ENCODE measurements at places on chromosomes 3 and 15. TPM values are rescaled to one million over a fixed set of nuclear protein-coding genes. Genes with fewer than 3 reads are reported as not detected.

DNA sequence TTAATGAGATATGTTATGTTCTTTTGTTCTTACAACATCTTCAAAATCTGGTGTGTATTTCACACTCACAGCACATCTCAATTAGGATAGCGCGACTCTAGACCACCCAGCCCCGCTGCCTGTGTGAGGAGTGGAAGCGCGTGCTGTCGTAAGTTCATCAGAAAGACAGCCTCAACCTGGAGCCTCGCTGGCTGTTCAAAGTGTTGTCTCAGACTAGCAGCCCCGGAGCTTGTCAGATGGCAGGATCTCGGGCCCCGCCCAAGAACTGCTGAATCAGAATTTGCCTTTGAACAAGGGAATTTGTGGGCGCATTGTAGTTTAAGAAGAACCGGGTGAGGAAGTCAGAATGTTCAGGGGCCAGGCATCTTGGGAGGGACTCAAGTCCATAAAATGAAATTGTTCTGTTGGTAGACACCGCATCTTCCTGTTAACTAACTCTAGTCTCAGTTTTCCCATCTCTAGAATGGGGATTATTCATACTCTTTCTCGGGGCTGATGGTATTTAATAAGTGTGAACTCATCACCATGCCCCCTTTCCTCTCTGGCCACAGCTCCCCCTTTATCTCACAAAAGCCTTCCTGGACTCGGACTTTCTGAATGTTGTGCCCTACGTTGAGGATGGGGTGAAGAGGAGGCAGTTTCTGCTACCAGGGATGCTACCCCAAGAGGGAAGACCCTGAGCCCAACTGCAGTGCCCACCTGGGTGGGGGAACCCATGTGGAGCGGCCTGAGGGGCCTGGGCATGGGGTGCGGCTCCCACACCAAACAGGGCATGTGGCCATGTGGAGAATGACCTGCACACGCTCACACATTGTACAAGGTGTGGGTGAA is 40.4 kb downstream of the BHLHE40 start:
- no peak overlapping the region for H3K27ac ChIP-seq
- H3K4me1 ChIP-seq: peaks cover 56% of the 10 kb centered on the region
- H3K27me3 ChIP-seq: no peaks in the 10 kb centered on the region
- DNase-seq: peak; percentile 38
- no peaks in the 10 kb centered on the region for H3K36me3 ChIP-seq

The LTK gene
- polyA plus RNA-seq: 3.5 TPM

The RASSF1 gene
- polyA plus RNA-seq: 29.6 TPM

DNA sequence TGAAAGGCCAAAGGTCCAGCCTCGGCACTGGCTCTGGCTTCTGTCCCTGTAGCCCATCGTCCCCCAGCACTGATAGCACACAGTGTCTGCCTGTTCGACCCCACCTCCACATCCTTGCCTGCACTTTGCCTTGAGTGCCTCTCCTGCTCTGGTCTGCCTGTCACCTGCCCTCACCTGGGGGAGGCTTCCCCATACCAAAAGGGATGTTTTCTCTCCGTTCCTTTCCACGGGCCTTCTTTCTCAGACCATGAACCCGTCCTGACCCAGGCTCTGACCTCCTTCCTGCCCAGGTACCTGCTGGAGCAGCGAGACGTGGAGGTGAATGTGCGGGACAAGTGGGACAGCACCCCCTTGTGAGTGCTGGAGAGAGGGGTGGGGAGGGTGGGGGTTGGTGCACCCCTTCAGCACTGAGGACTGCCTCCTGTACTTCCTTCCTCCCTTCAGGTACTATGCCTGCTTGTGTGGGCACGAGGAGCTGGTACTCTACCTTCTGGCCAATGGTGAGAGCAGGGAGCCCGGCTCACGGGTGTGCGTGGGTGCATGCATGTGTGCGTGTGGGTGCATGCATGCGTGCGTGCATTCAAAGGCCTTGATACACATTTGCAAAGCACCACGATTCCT is 1.5 kb downstream of the ABTB1 start:
- no peaks in the 10 kb centered on the region for H3K27me3 ChIP-seq
- DNase-seq: peak; percentile 19
- peak overlapping the region; percentile 100 for H3K4me3 ChIP-seq
- peaks cover 31% of the 10 kb centered on the region for H3K4me1 ChIP-seq
- H3K36me3 ChIP-seq: peaks cover 34% of the 10 kb centered on the region
- H3K27ac ChIP-seq: peak overlapping the region; percentile 96

- no peak overlapping the region for H3K27ac ChIP-seq
- no peak overlapping the region for H3K4me3 ChIP-seq
- no peaks in the 10 kb centered on the region for H3K36me3 ChIP-seq
Observed at GRCh38 chr3:31203960-31204795, 309.7 kb upstream of the GADL1 start.

GRCh38 chr3:15989419-15989818 is 185.1 kb upstream of the GALNT15 start:
- no peaks in the 10 kb centered on the region for H3K27me3 ChIP-seq
- H3K27ac ChIP-seq: no peak overlapping the region
- DNase-seq: no peak
- no peak overlapping the region for H3K4me3 ChIP-seq

- H3K36me3 ChIP-seq: no peaks in the 10 kb centered on the region
- no peak overlapping the region for H3K27ac ChIP-seq
- no peak overlapping the region for H3K4me3 ChIP-seq
- DNase-seq: no peak
Observed at GRCh38 chr3:120550546-120550945, 45.6 kb upstream of the NDUFB4 start.

- no peak for DNase-seq
- peaks cover 35% of the 10 kb centered on the region for H3K36me3 ChIP-seq
- H3K4me1 ChIP-seq: peaks cover 33% of the 10 kb centered on the region
Observed at GRCh38 chr15:41943543-41944312, 28.6 kb downstream of the EHD4 start.

The CCR8 gene
- polyA plus RNA-seq: not detected

DNA sequence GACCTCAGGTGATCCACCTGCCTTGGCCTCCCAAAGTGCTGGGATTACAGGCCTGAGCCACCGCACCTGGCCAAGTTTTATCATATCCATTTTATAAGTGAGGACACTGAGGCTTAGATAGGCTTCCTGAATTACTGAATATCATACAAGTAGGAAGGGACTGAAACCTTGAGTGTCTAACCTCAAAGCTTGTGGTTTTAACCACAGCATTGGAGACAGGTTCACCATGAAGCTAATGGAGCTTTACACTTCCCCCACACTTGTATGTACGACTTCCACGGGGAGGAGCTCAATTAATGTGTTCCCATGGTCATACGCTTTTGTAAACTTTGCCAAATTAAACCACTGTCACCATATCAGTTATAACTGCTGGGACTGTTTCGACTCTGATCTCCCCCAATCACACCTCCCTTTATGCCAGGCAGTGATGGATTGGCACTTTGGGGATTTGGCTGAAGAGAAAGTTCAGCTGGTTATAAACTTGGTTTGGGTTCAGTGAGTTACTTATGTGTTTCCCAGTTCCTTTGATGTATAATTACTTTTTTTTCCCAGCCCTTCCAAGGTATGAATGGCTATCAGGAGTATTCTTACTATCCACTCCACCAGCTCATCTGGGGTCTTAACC is 38.4 kb upstream of the MEIS2 start:
- H3K27me3 ChIP-seq: no peaks in the 10 kb centered on the region
- H3K36me3 ChIP-seq: no peaks in the 10 kb centered on the region
- no peak overlapping the region for H3K27ac ChIP-seq
- no peak for DNase-seq
- no peaks in the 10 kb centered on the region for H3K4me1 ChIP-seq

GRCh38 chr3:32963871-32964270 is 12.4 kb downstream of the CCR4 start:
- H3K4me3 ChIP-seq: no peak overlapping the region
- no peaks in the 10 kb centered on the region for H3K36me3 ChIP-seq
- H3K4me1 ChIP-seq: no peaks in the 10 kb centered on the region
- no peak for DNase-seq
- no peak overlapping the region for H3K27ac ChIP-seq

The BMF gene
- 3.8 TPM for polyA plus RNA-seq

The MUC4 gene
- polyA plus RNA-seq: not detected

The NOX5 gene
- under 0.01 TPM for polyA plus RNA-seq

GRCh38 chr15:53648934-53649333 is 110.5 kb downstream of the WDR72 start:
- no peaks in the 10 kb centered on the region for H3K27me3 ChIP-seq
- H3K27ac ChIP-seq: no peak overlapping the region
- no peaks in the 10 kb centered on the region for H3K4me1 ChIP-seq
- H3K36me3 ChIP-seq: no peaks in the 10 kb centered on the region

- no peak for DNase-seq
- no peak overlapping the region for H3K4me3 ChIP-seq
- peaks cover 6% of the 10 kb centered on the region for H3K4me1 ChIP-seq
- no peaks in the 10 kb centered on the region for H3K27me3 ChIP-seq
- H3K36me3 ChIP-seq: no peaks in the 10 kb centered on the region
Observed at GRCh38 chr3:111593666-111594065, 1.5 kb downstream of the ZBED2 start.

The ZNF774 gene
- 1.2 TPM for polyA plus RNA-seq

The THRB gene
- 5.7 TPM for polyA plus RNA-seq

DNA sequence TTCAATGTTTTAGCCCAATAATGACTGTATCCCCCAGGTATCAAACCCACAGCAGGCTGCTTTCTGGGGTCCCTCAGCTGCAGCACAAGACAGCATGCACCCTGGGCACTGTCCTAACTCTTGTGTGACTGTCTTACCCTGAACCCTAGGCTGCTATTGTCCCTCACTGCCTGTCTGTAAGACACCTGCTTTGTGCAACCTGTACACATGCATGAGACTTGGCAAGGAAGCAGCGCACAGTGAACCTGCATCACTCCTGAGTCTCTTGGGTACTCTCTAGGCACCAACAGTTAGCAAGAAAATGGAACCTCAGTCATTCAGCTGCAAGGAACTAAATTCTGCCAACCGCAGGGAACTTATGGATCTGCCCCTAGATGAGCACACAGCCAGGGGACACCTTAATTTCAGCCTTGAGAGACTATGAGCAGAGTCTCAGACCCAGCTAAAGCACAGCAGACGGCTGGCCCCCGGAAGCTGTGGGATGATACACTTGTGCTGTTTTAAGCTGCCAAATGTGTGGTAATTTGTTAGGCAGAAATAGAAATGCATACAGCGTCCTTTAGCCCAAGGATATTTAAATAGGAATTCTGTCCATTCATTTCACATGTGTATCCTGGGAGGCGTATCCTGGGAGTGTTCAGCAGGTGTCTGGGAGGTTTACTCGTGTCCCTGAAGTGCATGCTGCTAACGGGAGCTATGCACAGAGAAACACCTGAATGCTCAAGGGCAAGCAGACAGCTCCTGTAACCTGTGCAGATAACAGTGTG is 223.8 kb downstream of the KLF13 start:
- no peaks in the 10 kb centered on the region for H3K27me3 ChIP-seq
- H3K36me3 ChIP-seq: no peaks in the 10 kb centered on the region
- no peak overlapping the region for H3K27ac ChIP-seq
- no peak for DNase-seq
- no peaks in the 10 kb centered on the region for H3K4me1 ChIP-seq

- H3K36me3 ChIP-seq: no peaks in the 10 kb centered on the region
- H3K4me1 ChIP-seq: no peaks in the 10 kb centered on the region
- H3K4me3 ChIP-seq: no peak overlapping the region
- H3K27me3 ChIP-seq: no peaks in the 10 kb centered on the region
- DNase-seq: peak; percentile 64
Observed at GRCh38 chr15:59420986-59421618, 16.9 kb upstream of the FAM81A start.

GRCh38 chr3:6807967-6808588 is 52.8 kb upstream of the GRM7 start:
- H3K27me3 ChIP-seq: no peaks in the 10 kb centered on the region
- H3K27ac ChIP-seq: no peak overlapping the region
- DNase-seq: no peak
- H3K4me3 ChIP-seq: no peak overlapping the region
- H3K36me3 ChIP-seq: no peaks in the 10 kb centered on the region

DNA sequence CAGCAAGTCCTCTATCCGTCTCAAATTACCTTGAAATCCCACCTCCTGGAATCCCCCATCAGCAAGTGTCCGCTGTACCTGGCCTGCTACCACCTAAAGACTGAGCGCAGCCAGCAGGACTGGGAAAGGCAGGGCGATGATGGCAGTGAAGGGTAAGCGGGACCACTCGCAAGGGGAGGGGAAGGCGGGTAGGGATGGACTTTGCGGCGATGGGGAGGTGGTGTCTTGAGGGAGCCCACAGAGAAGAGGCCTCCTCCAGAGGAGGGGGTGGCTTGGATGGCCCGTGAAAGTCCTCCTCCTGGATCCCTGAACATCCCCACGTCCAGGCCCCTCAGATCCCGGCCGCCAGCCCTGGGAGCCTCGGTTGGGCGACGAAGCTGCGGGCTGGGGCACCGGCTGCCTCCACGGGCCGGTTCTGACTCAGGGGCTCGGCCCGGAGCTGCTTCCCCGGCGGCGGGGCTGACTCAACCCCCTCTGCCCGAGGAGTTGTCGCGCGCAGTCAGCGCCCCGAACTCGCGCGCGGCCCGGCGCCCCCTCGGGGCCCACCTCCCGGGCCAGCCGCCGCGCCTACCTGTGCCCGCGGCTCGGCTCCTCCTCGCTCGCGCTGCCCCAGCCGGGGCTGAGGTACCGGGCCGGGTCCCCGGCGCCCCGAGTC is 512 bp downstream of the LARP6 start:
- H3K36me3 ChIP-seq: no peaks in the 10 kb centered on the region
- DNase-seq: peak; percentile 71
- H3K4me1 ChIP-seq: peaks cover 39% of the 10 kb centered on the region
- H3K4me3 ChIP-seq: peak overlapping the region; percentile 87
- H3K27me3 ChIP-seq: peaks cover 6% of the 10 kb centered on the region

- no peak for DNase-seq
- H3K27me3 ChIP-seq: no peaks in the 10 kb centered on the region
- no peak overlapping the region for H3K27ac ChIP-seq
- peaks cover 5% of the 10 kb centered on the region for H3K4me1 ChIP-seq
- no peak overlapping the region for H3K4me3 ChIP-seq
Observed at GRCh38 chr3:64650715-64651114, 37.1 kb downstream of the ADAMTS9 start.

DNA sequence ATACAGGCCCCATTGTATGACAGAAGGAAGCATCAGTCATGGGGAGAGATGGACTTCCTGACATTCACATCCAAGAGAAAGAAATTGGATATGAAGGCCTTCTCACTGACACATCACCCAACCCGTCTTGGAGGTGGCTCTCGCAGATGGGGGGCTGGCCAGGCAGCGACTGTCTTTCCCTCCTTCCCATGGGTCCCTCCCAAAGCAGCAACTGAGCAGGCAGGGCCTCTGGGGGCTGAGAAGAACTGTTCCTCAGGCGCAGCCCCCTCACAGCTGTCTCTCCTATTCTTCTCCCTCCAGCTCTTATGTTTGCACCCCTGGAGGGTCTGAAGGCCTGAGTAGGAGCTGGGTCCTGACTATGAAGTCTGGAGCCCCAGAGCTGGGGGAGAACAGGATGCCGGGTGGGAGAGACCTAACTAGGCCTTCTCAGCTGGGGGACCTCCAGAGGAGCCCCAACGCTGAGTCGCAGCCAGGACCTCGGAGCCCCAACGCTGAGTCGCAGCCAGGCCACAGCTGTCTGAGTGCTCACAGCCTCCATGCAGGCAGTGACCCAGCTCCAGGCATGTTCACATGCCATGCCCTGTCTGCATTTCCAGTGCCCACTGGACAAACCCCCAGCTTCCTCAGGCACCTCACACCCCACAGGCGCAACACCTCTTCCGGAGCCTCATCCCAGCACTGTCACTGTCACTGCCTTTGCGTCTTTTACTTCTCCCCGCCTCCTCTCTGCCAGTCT is 29.6 kb downstream of the UMPS start:
- peaks cover 22% of the 10 kb centered on the region for H3K36me3 ChIP-seq
- H3K4me1 ChIP-seq: peaks cover 21% of the 10 kb centered on the region
- H3K27ac ChIP-seq: no peak overlapping the region

All from stomach (tissue), 19 donors.